ENCODE measurements at places on chromosomes 5 and 9. TPM values are rescaled to one million over a fixed set of nuclear protein-coding genes. Genes with fewer than 3 reads are reported as not detected.
A peak's percentile ranks its signal among the peaks of the same experiment; 100 is the strongest.

DNA sequence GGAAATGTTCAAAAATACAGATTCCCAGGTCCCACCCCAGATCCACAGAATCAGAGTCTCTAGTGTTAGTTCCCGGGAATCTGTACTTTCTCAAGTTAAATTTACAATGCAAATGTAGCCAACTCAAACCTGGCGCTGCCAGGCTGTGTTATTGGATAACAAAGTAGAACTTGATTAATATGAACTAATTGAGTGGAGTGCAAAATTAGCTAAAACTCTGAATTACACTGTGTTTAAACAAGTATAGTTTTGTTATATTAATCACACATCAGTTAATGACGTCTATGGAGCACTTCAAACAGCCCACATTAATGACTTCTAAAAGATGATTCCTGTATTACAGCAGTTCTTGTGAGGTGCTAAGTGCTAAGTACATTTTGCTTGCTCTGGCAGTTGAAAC is 32.4 kb upstream of the CYFIP2 start:
- no peak overlapping the region for H3K27ac ChIP-seq
- no peak overlapping the region for H3K4me3 ChIP-seq
- H3K36me3 ChIP-seq = no peaks in the 10 kb centered on the region

- peaks cover 19% of the 10 kb centered on the region for H3K4me1 ChIP-seq
- H3K4me3 ChIP-seq = peak overlapping the region; percentile 33
- H3K27me3 ChIP-seq = no peaks in the 10 kb centered on the region
- DNase-seq = no peak
- H3K27ac ChIP-seq = peak overlapping the region; percentile 71
Observed at GRCh38 chr5:181203777-181204112, 1.3 kb downstream of the TRIM7 start.

- H3K27ac ChIP-seq = peak overlapping the region; percentile 91
- no peaks in the 10 kb centered on the region for H3K36me3 ChIP-seq
- no peaks in the 10 kb centered on the region for H3K27me3 ChIP-seq
- no peak for DNase-seq
- peaks cover 86% of the 10 kb centered on the region for H3K4me1 ChIP-seq
Observed at GRCh38 chr9:131657940-131658339, 81.9 kb downstream of the RAPGEF1 start.

GRCh38 chr5:60312098-60312497 is 387.9 kb downstream of the DEPDC1B start:
- no peaks in the 10 kb centered on the region for H3K27me3 ChIP-seq
- DNase-seq = no peak
- H3K4me3 ChIP-seq = no peak overlapping the region
- no peaks in the 10 kb centered on the region for H3K4me1 ChIP-seq
- no peak overlapping the region for H3K27ac ChIP-seq

DNA sequence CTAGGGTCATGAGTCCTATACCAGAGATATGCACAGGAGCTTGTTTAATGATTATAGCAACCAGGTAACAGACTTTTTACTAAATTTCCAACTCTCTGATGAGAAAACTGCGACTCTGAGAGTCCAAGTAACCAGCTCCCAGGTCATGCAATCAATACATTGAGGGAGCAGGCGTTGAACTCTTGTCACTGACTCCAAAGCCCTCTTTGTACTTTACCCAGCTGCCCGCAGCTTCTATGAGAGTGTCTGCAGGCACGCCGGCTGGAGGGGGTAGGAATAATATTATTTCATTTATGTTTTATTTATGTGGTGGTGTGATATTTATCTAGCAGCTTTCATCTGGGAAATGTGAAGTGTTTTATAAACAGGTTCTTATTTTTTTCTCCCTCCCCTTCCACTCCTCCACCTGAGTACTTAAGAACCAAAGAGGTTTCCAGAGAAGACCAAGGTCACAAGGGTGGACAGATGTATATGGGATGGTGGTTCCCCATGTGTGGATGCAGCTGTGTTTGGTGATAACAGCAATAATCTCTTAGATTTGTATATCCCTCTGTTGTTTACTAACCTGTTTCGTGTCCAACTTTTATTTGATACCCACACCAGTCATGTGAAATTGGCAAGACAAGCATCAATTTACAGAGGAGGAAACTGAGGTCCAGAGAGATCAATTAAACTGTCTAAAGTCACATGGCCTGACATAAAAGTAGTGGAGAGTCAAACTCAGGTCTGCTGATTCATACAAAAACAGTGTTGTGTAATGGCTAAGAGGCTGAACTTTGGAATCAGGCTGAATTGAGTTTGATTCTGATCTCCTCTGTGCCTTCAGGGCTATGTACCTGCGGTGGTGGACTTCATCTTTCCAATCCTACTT is 140.2 kb upstream of the TRIM32 start:
- no peak overlapping the region for H3K4me3 ChIP-seq
- no peaks in the 10 kb centered on the region for H3K27me3 ChIP-seq
- peaks cover 7% of the 10 kb centered on the region for H3K4me1 ChIP-seq
- H3K36me3 ChIP-seq = no peaks in the 10 kb centered on the region
- no peak for DNase-seq
- H3K27ac ChIP-seq = no peak overlapping the region

DNA sequence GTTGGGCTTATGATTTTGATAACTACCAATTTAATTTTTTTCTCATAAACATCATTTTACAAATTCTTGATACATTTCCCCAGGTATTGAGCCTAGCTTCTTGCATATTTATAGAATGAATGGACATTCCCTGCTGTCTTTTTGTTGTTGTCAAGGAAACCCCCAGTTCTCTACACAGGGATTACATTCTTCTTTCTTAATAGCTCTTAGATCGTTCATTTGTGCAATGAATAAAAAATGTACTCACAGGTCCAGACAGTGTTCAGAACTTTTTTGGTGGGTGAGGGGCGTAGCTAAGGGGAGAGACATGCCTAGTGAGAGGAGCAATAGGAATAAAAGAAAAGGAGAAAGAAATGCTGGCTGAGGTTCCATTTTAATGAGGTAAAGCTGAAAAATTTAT is 58.6 kb downstream of the VCAN start:
- no peak overlapping the region for H3K27ac ChIP-seq
- no peak overlapping the region for H3K4me3 ChIP-seq
- H3K27me3 ChIP-seq = no peaks in the 10 kb centered on the region
- DNase-seq = no peak
- no peaks in the 10 kb centered on the region for H3K4me1 ChIP-seq
- no peaks in the 10 kb centered on the region for H3K36me3 ChIP-seq

GRCh38 chr9:95508242-95508967 is 8.4 kb downstream of the PTCH1 start:
- DNase-seq = no peak
- H3K27ac ChIP-seq = peak overlapping the region; percentile 86
- H3K4me3 ChIP-seq = peak overlapping the region; percentile 55
- peaks cover 1% of the 10 kb centered on the region for H3K4me1 ChIP-seq

GRCh38 chr5:154298065-154298464 is 107.5 kb downstream of the GALNT10 start:
- no peak for DNase-seq
- no peaks in the 10 kb centered on the region for H3K36me3 ChIP-seq
- no peaks in the 10 kb centered on the region for H3K27me3 ChIP-seq
- no peak overlapping the region for H3K27ac ChIP-seq
- no peak overlapping the region for H3K4me3 ChIP-seq

DNA sequence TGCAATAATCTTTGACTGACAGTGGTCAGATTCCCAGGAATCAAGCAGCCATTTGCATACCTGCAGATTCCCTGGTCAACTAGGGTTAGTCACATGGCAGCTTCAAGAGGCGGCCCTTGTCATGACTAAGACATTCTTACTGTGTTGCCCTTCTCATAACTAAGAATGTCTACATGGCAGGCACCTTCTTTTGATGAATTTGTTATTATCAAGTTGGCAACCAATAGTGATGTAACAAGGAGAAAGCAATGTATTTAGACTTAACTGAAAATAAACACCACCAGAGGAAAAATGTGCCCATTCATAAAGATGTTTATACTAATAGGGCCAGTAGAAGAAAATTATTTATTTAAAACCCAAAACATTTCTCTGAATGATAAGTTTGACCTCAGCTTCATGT is 215.6 kb downstream of the TLE1 start:
- no peaks in the 10 kb centered on the region for H3K36me3 ChIP-seq
- H3K4me1 ChIP-seq = no peaks in the 10 kb centered on the region
- H3K27me3 ChIP-seq = no peaks in the 10 kb centered on the region

DNA sequence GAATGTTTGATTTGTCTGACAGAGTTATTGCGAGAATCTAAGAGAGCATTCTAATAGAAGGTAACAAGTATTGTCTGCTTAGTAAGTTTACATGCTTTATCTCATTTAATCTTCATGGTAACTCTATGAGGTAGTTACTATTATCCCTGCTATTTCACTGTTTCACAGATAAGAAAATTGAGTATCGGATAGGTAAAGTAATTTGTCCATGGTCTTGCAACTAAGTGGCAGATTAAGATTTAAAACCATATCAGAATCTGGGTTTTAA is 118.2 kb downstream of the SNCAIP start:
- no peaks in the 10 kb centered on the region for H3K4me1 ChIP-seq
- no peaks in the 10 kb centered on the region for H3K36me3 ChIP-seq
- no peak for DNase-seq
- H3K27ac ChIP-seq = no peak overlapping the region

GRCh38 chr5:55671975-55672374 is 40.1 kb downstream of the SLC38A9 start:
- H3K27me3 ChIP-seq = no peaks in the 10 kb centered on the region
- H3K4me1 ChIP-seq = no peaks in the 10 kb centered on the region
- no peaks in the 10 kb centered on the region for H3K36me3 ChIP-seq
- no peak overlapping the region for H3K27ac ChIP-seq
- H3K4me3 ChIP-seq = no peak overlapping the region
- no peak for DNase-seq

DNA sequence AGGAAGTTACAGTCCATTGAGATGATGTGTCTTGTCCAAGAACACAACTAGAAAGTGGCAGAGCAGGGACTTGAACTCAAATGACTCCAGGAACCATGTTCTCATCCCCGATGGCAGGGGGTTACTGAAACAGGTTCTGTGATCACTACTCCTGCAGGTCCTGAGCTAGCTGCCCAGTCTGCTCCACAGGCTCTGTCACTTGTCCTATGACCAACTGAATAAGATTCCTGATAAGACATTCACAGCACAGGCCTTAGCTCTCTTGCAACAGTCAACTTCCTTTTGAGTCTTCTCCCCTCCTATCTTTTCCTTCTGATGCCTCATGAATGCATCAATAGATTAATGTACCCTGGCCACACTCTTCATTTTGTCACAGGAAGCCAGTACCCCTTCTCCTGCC is 109.2 kb downstream of the SH3TC2 start:
- no peak for DNase-seq
- no peak overlapping the region for H3K4me3 ChIP-seq
- no peak overlapping the region for H3K27ac ChIP-seq
- H3K4me1 ChIP-seq = peaks cover 14% of the 10 kb centered on the region
- no peaks in the 10 kb centered on the region for H3K36me3 ChIP-seq
- no peaks in the 10 kb centered on the region for H3K27me3 ChIP-seq

DNA sequence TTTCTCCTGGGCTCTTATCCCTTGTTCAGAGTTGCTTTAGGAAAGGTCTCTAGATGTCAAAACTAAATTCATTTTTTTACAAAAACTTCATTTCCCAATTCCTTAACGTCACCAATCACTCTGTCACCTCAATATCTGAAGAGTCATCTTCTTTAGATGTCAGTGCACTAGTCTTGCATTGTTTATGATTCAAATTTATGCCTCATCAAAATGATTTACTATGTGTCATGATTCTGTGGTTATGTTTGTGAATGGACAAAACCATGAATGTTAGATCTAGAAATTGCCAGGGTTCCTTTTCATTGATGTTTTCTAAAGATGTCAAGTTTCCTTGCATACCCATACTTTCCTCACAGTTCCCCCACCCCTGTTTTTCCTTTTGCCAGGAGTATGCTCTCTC is 21.5 kb downstream of the CWC27 start:
- no peak overlapping the region for H3K27ac ChIP-seq
- DNase-seq = no peak
- no peaks in the 10 kb centered on the region for H3K4me1 ChIP-seq
- H3K27me3 ChIP-seq = no peaks in the 10 kb centered on the region
- no peak overlapping the region for H3K4me3 ChIP-seq

DNA sequence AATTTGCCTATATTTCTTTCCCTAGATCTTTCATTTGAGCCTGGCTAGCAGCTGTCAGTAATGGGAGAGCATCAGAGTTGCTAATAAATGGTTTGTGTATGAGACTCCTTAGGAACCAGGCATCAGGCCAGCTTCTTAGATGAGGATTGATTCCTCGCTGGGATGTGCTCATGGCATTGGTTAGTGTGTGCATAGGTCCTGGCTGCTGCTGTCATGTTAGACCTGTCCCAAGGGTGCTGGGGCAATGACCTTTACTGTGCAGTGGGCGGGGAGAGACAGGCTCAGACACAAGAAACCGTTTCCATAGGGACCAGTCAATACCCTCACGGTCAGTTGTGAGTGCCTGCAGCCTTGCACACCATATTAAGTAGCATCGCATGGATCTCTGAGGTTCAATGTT is 112.3 kb upstream of the NR3C1 start:
- H3K4me1 ChIP-seq = no peaks in the 10 kb centered on the region
- no peaks in the 10 kb centered on the region for H3K36me3 ChIP-seq
- H3K27me3 ChIP-seq = no peaks in the 10 kb centered on the region
- peak; percentile 11 for DNase-seq

DNA sequence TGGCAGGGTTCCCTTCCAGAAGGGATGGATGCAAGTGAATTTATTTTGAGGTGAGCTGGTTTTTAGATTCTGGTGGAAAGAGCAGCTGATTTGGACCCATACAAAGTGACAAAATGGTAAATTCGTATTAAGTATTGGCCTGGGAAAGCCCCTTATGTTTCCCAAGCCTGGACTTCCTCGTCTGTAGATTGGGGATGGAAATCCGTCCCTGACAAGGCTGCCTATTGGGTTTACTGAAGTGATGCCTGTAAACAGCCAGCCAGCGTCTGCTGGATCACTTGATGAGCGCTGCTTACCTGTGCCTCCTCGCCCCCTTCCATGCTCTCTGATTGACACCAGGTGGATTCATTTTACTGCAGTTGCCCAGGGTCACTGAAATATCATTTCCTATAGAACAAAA is 233.8 kb downstream of the GADD45G start:
- no peaks in the 10 kb centered on the region for H3K27me3 ChIP-seq
- H3K27ac ChIP-seq = no peak overlapping the region
- no peaks in the 10 kb centered on the region for H3K36me3 ChIP-seq
- peaks cover 23% of the 10 kb centered on the region for H3K4me1 ChIP-seq
- no peak for DNase-seq
- H3K4me3 ChIP-seq = no peak overlapping the region

- peak overlapping the region; percentile 68 for H3K27ac ChIP-seq
- H3K4me3 ChIP-seq = no peak overlapping the region
- no peaks in the 10 kb centered on the region for H3K27me3 ChIP-seq
- H3K36me3 ChIP-seq = no peaks in the 10 kb centered on the region
Observed at GRCh38 chr9:136011703-136012496, 50.7 kb upstream of the UBAC1 start.

GRCh38 chr5:60668686-60669304 is 31.2 kb downstream of the DEPDC1B start:
- H3K36me3 ChIP-seq = no peaks in the 10 kb centered on the region
- H3K4me1 ChIP-seq = no peaks in the 10 kb centered on the region
- no peak overlapping the region for H3K27ac ChIP-seq

GPR150 gene
- total RNA-seq = 0.16 TPM

HRCT1 gene
- 3.1 TPM for total RNA-seq

DDX31 gene
- 15.0 TPM for total RNA-seq

CDKN2AIPNL gene
- total RNA-seq = 16.0 TPM
